ENCODE measurements at places on chromosomes 2 and 18. TPM values are rescaled to one million over a fixed set of nuclear protein-coding genes. Genes with fewer than 3 reads are reported as not detected.
A peak's percentile ranks its signal among the peaks of the same experiment; 100 is the strongest.

DNA sequence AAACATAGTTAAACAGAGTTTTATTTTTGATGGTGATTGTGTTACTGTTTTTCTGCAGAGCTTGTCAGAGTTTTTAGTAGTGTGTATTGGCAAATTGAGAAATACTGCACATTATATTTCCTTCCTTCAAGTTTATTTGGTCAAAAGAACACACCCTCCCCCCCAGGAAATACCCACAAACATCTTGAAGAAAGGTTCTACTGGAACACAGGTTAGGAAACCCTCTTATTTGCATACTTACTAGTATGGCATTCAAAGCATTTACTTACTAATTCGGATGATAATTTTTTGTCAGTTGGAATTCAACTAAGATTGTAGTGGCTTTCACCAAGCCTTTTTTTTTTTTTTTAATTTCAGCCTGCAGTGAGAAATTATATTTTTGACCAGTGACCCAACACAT lies 9.1 kb downstream of the CAB39 start:
- no peak overlapping the region for H3K27ac ChIP-seq
- no peaks in the 10 kb centered on the region for H3K27me3 ChIP-seq
- no peaks in the 10 kb centered on the region for H3K36me3 ChIP-seq
- no peak for DNase-seq
- peaks cover 18% of the 10 kb centered on the region for H3K4me1 ChIP-seq

GRCh38 chr18:29361843-29362242 lies 1184.9 kb upstream of the CDH2 start:
- no peak overlapping the region for H3K4me3 ChIP-seq
- peak; percentile 24 for DNase-seq
- H3K4me1 ChIP-seq: peaks cover 25% of the 10 kb centered on the region
- H3K27me3 ChIP-seq: no peaks in the 10 kb centered on the region

DNA sequence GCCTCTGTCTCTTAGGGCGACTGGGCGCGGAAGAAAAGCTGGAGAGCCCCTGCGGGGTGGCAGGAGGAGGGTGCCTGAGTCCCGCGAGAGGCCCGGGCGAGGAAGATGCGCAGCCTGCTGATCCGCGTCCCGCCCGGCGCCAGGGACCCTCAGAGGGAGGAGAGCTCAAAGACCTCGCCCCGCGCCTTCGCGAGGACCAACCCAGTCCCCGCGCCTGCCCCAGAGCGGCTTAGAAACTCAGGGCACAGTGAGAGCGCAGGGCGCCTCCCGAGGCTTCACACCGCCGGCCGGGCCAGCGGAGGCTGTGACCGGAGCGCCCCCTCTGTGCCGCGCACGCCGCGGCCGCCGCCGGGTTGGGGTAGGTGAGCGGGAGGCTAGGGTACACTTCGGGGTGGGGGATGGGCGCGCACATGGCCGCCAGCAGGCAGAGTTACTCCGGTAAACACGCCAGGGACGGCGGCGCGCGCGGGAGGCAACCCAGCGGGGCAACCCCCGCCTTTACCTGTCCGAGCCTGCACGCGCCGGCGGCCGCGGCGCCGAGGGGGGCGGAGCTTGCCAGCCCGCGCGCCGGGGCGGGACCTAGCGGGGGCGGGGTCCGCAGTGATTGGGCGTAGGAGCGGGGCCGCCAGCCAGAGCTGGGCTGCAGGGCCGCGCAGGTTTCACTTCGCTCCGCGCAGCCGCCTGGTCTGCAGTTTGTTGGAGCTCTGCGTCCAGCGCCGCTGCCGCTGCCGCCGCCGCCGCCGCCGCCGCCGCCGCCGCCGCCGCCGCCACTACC lies at the start of gene BCL2L11:
Gene BCL2L11 (plus strand): TSS at position 662 of the 775 bp plus-strand sequence. CDS start 2,832 bp downstream, outside the sequence.
- DNase-seq: peak; percentile 97
- peak within 1 kb of the TSS; percentile 49 for H3K27ac ChIP-seq
- H3K4me3 ChIP-seq: peak within 1 kb of the TSS; percentile 95
- peaks cover 12% of the 10 kb centered on the region for H3K36me3 ChIP-seq

Gene CCDC74B
- 13.8 TPM for total RNA-seq

DNA sequence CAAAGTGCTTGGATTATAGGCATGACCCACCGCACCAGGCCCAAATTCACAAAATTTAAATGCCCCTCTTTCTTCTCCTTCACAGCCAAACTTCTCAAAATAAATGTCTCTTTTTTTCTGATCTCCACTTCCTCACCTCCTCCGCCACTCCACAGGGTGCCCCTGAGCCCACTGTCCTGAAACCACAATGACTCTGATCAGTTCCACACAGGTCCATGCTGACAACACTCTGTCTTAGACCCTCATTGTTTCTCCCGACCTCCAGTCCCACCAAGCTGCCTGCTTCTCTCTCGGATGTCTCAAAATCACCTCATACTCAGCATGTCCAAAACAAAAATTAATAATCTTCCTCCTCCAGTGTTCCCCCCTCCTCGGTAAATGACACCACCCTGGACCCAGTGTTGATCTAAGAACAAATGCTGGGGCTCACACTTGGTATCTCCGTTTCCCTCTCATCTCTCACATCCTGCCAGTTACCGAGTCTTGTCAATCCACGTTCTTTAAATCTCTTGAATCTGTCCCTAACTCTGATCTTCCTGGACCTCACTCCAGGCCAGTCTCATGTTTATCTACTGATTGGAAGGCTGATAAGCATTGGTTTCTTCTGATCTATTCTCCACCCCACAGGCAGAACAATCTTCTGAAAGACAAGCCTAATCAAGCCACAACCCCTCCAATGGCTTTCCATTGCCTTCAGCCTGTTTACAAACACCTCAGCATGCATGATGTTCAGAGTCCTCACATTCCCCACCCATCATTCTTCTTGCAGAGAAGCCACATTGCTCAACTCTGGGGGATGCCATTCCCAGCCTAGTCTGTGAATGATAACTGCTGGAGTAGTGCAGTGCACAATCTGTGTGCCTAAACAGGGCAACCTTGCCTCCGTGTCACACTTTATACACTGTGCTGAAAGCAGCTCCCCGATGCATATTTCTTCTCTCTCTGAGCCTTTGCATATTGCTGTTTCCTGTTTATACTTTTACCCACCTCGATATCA lies 12.4 kb upstream of the ANKRD44 start:
- H3K4me1 ChIP-seq: no peaks in the 10 kb centered on the region
- H3K36me3 ChIP-seq: no peaks in the 10 kb centered on the region
- H3K27me3 ChIP-seq: no peaks in the 10 kb centered on the region

Gene SERPINB4
- total RNA-seq: not detected

- H3K4me3 ChIP-seq: peak overlapping the region; percentile 78
- DNase-seq: no peak
- H3K4me1 ChIP-seq: peaks cover 11% of the 10 kb centered on the region
- H3K27ac ChIP-seq: no peak overlapping the region
- H3K27me3 ChIP-seq: no peaks in the 10 kb centered on the region
- no peaks in the 10 kb centered on the region for H3K36me3 ChIP-seq
Measured at GRCh38 chr2:138503087-138503442, 1.5 kb downstream of the SPOPL start.

DNA sequence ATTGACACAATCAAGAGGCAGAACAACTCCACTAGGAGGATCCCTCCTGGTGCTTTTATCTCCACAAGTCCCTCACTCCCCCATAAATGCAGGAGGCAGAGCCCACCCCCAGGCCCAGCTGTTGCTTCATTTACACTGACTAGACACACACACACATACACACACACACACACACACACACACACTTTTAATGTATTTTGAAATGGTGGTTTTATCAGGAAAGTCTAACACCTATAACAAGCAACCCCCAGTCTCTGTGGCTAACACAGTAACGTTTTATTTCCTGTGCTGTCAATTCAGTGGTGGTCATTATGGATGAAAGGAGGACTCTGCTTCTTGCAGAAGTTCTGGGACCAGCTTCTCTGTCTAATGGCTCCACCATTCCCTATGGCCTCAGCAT lies 125.4 kb upstream of the FOSL2 start:
- H3K27ac ChIP-seq: no peak overlapping the region
- H3K27me3 ChIP-seq: no peaks in the 10 kb centered on the region
- DNase-seq: no peak
- H3K36me3 ChIP-seq: no peaks in the 10 kb centered on the region

- H3K4me3 ChIP-seq: no peak overlapping the region
- no peaks in the 10 kb centered on the region for H3K36me3 ChIP-seq
- H3K4me1 ChIP-seq: peaks cover 14% of the 10 kb centered on the region
- no peak for DNase-seq
Measured at GRCh38 chr2:155839991-155840390, 492.5 kb downstream of the NR4A2 start.

GRCh38 chr2:165847001-165847400 lies 53.0 kb upstream of the GALNT3 start:
- H3K27ac ChIP-seq: no peak overlapping the region
- no peak overlapping the region for H3K4me3 ChIP-seq
- no peak for DNase-seq
- no peaks in the 10 kb centered on the region for H3K27me3 ChIP-seq
- H3K36me3 ChIP-seq: peaks cover 3% of the 10 kb centered on the region

- H3K36me3 ChIP-seq: no peaks in the 10 kb centered on the region
- peaks cover 28% of the 10 kb centered on the region for H3K4me1 ChIP-seq
- no peaks in the 10 kb centered on the region for H3K27me3 ChIP-seq
- no peak overlapping the region for H3K4me3 ChIP-seq
- no peak for DNase-seq
Measured at GRCh38 chr2:81396417-81397019, 1092.0 kb upstream of the LRRTM1 start.

GRCh38 chr2:96769814-96770213 lies 9.1 kb downstream of the CNNM4 start:
- DNase-seq: no peak
- no peaks in the 10 kb centered on the region for H3K36me3 ChIP-seq
- H3K4me3 ChIP-seq: no peak overlapping the region
- no peaks in the 10 kb centered on the region for H3K4me1 ChIP-seq

Gene SPP2
- not detected for total RNA-seq

Gene EDAR
- total RNA-seq: not detected

DNA sequence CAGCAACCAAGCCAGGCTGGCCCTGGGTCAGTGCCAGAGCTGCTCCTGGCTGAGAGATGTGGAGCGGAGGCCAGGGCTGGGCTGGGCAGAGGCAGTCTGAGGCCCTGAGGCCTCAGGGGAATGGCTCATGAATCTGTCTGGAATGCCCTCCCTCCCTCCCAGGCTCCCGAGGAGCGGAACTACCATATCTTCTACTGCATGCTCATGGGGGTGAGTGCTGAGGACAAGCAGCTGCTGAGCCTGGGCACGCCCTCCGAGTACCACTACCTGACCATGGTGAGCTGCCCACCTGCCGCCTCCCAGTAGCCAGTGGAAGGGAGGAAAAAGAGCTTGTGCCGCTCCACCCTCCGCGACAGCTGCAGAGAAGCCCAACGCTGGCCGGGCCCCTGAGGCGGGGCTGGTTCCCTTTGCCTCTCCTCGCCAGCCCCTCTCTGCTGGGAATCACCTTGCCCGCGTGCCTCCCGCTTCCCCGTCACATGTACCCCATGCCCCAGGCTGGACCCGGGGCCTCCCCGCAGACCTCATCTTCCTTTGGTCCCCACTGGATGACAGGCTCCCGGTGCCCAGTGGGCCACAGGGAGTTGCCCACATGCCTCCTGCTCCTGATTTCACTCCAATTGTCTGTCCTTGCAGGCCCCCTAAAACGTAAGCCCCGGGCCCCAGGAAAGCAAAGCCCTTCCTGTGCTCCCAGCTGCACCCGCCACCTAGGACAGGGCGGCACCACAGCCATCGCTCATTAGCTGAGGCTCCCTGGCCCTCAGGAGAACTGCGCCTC lies 41.1 kb downstream of the MYO7B start:
- H3K4me3 ChIP-seq: no peak overlapping the region

GRCh38 chr2:226740039-226740648 lies 59.5 kb downstream of the IRS1 start:
- H3K4me3 ChIP-seq: no peak overlapping the region
- no peaks in the 10 kb centered on the region for H3K36me3 ChIP-seq
- H3K4me1 ChIP-seq: peaks cover 61% of the 10 kb centered on the region
- no peak for DNase-seq
- no peaks in the 10 kb centered on the region for H3K27me3 ChIP-seq
- H3K27ac ChIP-seq: no peak overlapping the region

Gene DSG1
- not detected for total RNA-seq

Gene PSME4
- 72.1 TPM for total RNA-seq

GRCh38 chr2:157810037-157810436 lies 66.1 kb downstream of the ACVR1 start:
- no peak overlapping the region for H3K4me3 ChIP-seq
- H3K27me3 ChIP-seq: no peaks in the 10 kb centered on the region
- no peaks in the 10 kb centered on the region for H3K36me3 ChIP-seq
- no peak overlapping the region for H3K27ac ChIP-seq
- no peaks in the 10 kb centered on the region for H3K4me1 ChIP-seq

Gene CYB5A
- total RNA-seq: 28.2 TPM

DNA sequence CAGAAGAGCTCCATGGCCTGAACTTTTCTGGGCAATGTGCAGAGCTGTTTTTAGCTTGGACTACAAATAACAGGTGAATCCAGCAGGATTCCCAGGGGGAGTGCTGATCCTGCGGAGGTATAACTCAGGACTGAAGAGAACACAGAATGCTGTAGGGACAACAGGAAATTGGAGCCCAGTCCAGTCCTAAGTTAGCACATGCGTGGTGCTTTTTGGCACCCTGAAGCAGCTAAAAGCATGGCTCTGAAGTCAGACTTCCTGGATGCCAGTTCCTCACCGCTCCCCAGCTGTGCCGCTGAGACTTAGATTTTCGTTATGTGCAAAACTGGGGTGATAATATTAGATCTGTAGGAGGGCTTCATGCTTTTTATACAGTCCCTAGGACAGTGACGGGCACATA lies 58.6 kb downstream of the GALR1 start:
- H3K4me1 ChIP-seq: no peaks in the 10 kb centered on the region
- H3K27ac ChIP-seq: no peak overlapping the region
- DNase-seq: no peak
- no peaks in the 10 kb centered on the region for H3K36me3 ChIP-seq
- H3K27me3 ChIP-seq: no peaks in the 10 kb centered on the region
- no peak overlapping the region for H3K4me3 ChIP-seq

Gene AKAIN1
- not detected for total RNA-seq

DNA sequence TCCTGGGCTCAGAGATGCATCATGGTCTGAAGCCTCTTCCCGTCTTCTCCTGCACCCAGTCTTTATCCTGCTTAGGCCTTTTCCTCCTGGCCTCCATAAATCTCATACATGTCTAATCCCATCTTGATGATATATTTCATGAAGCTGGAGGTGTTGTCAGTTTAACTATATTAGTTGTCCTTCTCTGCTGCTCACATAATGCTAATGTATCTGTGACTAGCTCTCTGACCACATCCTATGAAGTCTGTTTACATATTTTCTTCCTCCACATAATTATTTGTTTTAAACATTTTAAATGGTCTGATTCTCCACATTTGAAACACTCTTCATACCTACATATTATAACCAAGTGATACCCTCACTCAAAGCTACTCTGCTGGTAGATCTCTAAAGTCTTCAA lies 315.2 kb upstream of the RND3 start:
- H3K27me3 ChIP-seq: no peaks in the 10 kb centered on the region
- no peaks in the 10 kb centered on the region for H3K36me3 ChIP-seq
- no peak overlapping the region for H3K27ac ChIP-seq
- DNase-seq: no peak
- no peaks in the 10 kb centered on the region for H3K4me1 ChIP-seq

Measured in neural progenitor cell (in vitro differentiated cells).